HT1080 (cell line): ENCODE measurements at places on chromosomes 5 and 9.

DNA sequence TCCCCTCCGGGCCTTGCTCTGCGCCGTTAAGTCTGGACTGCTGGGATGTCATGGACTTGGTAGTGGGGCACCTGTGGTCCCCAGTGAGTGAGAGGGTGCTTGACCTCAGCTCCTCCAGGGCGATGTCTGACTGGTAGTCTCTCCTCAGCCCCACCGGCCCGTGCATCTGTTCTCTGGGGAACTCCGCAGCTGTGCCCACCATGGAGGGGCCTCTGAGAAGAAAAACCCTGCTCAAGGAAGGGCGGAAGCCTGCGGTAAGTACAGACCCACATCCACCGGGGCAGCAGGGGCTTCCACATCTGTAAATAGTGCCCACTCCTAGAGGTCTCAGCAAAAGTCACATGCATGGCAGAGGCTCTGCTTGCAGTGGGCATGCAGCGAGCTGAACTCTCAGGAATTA is 52.6 kb upstream of the GARNL3 start:
- no peak for DNase-seq

- no peak for DNase-seq
These were observed 19.1 kb downstream of the NDST1 start for GRCh38 chr5:150527038-150527437.

GRCh38 chr5:178590141-178590923 is at the start of gene COL23A1:
TSS of gene COL23A1 (minus strand) at chr5:178590393.
- no peak for DNase-seq

- DNase-seq = no peak
These were observed 267.6 kb downstream of the ISL1 start for GRCh38 chr5:51650824-51651223.

- no peak for DNase-seq
These were observed 99.0 kb downstream of the MUSK start for GRCh38 chr9:110767559-110768063.

- peak; percentile 94 for DNase-seq
These were observed 82.5 kb downstream of the SEMA6A start for GRCh38 chr5:116492016-116492623.

GRCh38 chr5:144882739-144883283 is 712.1 kb downstream of the KCTD16 start:
- no peak for DNase-seq

DNA sequence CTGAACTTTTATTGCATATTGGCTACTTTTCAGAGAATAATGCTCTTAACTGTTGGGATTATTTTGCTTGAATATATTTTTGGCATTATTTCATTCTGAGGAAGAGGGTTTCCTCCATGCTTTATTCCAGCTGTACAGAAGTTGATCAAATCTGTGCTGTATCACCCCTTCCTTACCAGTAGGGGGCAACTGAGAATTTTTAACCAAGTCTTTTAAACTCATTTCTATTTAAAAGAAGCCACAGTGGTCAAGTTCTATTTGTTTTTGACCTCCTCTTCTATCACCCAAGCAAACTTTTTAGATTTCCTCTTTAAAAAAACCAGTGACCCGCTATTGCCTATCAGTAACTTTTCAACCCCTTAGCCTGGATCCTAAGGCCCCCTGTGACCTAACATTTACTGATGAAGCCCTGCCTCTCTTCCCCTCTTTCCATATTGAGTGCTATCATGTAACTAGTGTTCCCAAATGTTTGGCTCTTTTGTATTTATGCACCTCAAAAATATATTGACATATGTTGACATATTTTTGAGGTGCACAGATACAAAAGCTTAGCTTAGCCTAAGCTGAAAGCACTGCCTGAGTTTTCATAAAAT is 80.6 kb downstream of the FBXO4 start:
- peak; percentile 18 for DNase-seq

DNA sequence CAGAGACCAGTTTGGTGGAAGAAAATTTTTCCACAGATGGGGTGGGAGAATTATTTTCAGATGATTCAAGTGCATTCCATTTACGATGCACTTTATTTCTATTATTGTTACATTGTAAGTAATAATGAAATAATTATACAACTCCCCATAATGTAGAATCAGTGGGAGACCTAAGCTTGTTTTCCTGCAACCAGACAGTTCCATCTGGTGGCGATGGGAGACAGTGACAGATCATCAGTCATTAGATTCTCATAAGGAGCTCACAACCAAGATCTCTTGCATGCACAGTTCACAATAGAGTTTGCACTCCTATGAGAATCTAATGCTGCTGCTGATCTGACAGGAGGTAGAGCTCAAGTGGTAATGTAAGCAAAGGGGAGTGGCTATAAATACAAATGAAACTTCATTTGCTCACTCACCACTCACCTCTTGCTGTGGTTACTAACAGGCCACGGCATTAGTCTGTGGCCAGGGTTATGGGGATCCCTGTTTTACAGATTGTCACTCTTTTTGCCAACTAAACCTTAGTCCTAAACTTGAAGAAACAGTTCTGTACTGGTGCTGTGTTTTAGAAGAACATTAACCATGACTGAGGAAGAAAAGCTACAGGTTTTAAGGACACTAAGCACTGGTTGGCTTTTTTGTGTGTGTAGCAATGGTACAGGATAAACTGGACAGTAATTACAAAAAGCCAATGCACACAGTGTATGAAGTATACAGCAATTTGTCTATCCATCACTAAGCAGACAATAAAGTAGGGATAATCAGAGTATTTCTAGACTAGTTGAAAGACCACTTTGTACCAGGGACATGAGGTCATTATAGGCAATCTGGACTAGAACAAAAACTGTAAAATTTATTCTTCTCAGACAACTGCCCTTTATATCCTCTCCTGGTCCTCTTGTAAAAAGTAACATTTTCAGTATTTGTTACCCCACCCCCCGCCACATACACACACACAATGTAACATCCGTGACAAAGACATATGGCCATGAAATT is 9.9 kb downstream of the TMEM232 start:
- DNase-seq = no peak

DNA sequence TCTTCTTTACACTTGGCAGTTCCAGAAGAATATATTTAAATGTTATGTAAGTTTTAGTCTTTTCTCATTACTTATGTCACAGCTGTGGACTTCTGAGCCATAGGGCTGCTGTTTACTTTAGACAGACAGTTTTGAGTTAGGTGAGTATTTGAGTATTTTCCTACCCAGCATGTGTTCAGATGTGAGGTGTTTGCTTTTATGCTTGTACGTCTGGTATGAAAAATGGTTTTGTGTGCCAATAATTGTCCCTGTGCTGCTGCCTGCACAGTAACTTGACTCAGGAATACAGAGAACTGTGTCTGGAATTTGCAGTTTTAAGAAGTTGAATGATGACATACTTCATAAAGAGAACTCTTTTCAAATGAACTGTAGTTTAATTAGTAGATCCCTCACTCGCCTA is 20.8 kb downstream of the MEGF10 start:
- DNase-seq = no peak

GRCh38 chr9:88821033-88821745 is 170.1 kb upstream of the S1PR3 start:
- DNase-seq = no peak

DNA sequence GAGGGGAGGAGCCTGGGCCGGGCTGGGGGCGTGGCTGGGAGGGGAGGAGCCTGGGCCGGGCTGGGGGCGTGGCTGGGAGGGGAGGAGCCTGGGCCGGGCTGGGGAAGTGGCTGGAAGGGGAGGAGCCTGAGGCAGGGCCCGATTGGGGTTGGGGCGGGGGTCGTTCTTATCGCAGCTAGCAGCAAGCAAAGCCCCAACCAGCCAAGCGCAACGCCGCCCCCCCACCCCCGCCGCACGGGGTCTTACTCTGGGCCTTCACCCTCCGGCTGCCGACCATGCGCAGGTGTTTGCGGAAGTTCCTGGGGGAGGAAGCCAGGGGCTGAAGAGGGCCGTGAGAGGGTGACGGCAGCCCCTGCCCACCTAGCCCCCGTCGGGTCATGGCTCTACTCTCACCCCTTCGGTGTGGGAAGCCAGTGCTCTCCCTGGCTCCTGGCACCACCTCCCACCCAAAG is 5.0 kb downstream of the NSMF start:
- DNase-seq = no peak

DNA sequence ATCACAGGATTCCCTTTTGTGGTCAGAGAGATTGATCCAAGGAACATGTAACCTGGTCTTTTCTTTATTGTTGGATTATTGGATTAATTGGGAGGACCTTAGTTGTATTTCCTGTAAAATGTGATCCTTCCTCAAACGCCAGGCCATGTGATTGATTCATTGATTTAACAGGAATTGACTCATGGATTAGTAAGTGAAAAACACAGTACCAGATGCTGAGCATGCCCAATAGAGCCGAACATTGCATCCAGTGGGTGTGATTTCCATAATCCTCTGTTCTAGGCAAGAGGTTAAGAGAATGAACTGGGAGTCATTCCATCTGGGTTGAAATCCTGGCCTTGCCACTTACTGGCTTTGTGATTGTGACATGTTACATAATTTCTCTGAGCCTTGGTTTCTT is 522.3 kb downstream of the MAT2B start:
- DNase-seq = peak; percentile 21

GRCh38 chr9:14887149-14887548 is 23.1 kb downstream of the FREM1 start:
- no peak for DNase-seq

- no peak for DNase-seq
These were observed 296.5 kb downstream of the ARHGAP26 start for GRCh38 chr5:143066556-143067281.

- DNase-seq = peak; percentile 67
These were observed 10.2 kb upstream of the TIFAB start for GRCh38 chr5:135462304-135462703.

DNA sequence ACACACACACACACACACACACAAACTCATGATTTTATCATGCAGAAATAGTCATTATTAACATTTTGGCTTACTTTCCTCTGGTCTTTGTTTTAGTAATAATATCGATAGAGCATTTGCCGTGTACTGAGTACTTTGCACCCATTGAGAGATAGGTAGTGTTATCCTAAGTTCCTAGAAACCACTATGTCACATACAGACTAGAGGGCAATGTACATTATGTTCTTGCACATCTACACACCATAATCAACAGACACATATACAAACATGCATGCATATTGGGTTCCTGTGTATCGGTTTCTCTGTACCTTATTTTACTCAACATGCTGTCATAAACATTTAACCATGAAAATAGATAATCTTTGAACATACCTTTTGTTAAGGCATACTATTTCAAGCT is 45.7 kb downstream of the MAT2B start:
- no peak for DNase-seq

DNA sequence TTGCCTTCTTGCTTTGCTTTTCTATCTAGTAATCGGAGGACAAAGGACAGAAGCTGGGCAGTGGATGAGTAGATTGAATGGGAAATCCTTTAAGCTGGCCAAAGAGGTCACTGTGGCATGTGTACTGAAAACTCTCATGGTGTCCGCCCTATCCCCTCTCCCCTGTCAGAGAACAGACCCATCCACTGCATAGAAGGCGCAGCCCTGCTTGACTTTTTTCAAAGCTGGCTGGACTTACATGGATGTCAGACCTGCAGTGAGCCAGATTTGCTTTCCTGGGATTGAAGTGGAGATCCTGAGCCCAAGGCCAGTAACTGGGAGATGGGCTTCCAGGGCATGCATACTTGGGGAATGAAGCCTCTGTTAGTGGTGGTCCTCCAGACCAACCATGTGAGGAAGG is 329.5 kb downstream of the TRPM3 start:
- no peak for DNase-seq

- no peak for DNase-seq
These were observed at the start of gene HK3 for GRCh38 chr5:176899296-176899891. TSS of gene HK3 (minus strand) at chr5:176899346. CDS start at chr5:176896159, 3,187 bp downstream.

- DNase-seq = no peak
These were observed 448.0 kb downstream of the SPOCK1 start for GRCh38 chr5:137051161-137051560.
